ENCODE measurements at places on chromosomes 5 and 9.

DNA sequence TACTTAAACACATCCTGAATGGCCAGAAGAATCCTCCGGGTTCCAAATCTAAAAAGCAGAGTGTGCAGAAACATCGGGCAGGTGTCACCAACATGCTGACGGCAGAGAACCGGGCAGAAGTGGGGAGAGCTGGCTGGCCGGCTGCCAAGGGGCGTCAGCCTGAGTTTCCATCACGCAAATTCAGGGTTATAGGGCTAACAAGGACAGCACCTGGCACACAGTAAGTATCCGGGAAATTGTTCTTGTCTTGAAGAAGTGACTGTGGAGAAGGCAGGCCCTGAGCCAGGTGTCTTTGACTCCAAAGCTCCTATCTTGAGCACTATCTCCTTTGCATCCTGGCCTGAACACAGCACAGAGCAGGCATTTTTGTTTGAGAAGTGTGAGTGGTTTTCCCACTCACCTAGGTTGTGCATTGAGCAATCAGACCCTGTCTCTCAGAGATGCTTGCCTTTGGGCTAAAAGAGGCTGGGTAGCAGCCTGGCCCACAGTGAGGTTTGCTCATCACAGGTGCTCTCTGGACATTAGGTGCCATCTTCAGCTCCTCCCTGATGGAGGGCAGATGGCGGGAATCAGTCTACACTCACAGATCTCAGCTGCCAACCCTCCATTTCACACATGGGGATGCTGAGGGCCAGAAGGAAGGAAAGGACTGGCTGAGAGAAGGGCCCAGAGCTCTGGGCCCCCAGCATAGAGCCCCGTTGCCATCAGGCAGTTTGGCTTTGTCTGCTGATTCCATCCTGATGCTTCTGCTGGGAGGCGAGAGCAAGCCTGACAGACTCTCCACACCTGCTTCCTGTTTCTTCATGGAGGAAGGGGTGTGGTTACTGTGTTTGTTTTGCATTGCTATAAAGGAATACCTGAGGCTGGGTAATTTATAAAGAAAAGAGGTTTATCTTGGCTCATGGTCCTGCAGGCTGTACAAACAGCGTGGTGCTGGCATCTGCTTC lies 52.8 kb downstream of the WHRN start:
- no peak for DNase-seq

GRCh38 chr9:109401990-109402318 lies 81.1 kb upstream of the EPB41L4B start:
- no peak for DNase-seq

DNA sequence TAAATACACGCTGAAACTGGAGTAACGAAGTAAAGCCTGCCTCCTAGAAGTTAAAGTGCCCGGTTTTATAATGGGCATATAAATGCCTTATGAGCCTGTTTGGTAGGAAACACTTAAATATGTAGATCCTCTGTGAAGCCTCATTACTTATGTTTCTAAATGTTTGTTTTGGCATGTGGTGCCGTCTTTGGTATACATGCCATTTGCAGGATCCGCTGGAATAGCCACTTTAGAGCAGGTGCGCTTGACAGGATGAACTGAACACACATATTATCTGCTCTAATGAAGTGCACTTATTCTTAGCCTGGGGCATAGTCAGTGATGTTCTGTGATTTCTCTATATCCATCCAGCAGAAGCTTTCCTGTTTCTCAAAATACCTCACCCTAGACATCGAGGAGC lies 778.1 kb upstream of the WWC1 start:
- DNase-seq, result no peak

DNA sequence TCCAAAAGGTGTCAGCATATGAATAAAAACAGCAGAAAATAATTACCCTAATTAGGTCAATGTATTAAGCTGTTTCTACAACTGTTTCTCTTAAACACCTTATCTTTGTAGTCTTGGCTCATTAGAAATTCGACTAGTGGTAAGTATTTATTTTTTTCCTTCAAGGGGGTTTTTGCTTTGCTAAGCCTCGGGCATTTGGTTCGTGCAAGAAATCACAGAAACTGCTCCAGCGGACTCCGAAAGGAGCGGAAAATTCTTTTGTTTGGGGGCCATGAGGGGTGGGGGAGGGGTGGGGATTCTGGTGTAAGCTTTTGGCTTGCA lies 757 bp downstream of the ZBED3 start:
- DNase-seq, result no peak

DNA sequence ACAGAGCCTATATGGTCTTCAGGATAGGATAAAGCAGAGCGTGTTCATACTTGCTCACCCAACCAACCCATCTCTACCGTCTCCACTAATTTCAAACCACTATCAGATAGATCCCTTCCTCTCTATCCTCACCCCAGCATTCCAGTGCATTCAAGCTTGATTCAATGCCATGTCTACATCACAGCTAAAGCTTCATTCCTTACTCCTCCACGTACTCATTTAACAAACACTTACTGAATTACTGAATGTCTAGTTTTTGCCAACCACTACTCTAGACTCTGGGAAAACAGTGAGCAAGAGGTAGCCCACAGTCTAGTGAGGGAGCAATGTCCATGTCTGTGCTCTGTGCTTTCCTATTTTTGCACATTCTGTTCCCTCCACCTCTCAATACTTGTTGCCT lies 163.5 kb upstream of the MSX2 start:
- DNase-seq, result no peak

DNA sequence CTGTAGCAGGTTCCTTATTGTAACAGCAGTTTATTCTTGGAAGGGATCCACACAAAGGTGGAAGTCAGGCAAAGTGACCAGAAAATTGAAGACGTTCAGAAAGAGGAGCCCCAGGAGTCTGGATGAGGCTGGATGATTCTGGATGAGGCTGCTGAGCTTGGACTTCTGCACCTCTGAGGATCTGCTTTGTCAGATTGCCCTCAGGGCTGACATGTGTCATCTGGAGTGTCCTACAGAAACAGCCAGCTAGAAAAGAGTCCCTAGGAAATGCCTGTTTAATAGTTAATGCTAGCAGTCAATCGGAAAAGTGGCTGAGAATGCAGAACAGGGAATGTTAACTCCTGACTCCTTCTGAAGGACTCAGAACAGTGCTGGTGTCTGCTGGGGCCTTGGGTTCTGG lies 236.4 kb downstream of the LRRC70 start:
- no peak for DNase-seq

DNA sequence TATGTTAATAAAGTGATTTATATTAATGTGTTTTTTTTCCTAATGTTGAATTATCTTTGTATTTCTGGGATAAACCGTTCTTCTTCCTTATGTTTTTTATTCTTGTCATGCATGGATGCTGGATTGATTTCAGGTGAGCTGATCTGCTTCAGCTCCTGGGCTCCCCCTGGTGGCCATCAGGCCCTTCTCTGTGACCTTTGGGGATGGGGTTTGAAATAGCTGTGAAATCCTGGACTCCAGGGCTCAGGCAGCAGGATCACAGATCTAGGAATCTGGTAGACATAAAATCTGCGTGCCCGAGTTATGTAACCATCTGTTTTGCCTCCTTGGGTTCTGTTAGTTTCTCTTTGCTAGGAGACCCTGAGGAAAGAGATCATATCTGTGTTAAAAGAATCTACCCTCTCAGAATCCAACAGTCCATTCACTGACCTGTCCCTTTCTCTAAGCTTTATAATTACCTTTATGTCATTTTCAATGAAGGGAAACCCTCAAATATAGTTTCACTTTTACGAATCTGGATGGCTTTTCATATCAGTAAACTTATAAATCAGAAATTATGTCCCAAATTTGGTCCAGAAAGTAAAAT lies 12.2 kb upstream of the OR13J1 start:
- peak; percentile 61 for DNase-seq

- DNase-seq, result no peak
Observed at GRCh38 chr5:143649937-143650621, 161.9 kb upstream of the HMHB1 start.

- DNase-seq, result no peak
Observed at GRCh38 chr9:106916466-106917235, 53.7 kb downstream of the ZNF462 start.

GRCh38 chr5:41527201-41527779 lies 16.9 kb upstream of the PLCXD3 start:
- DNase-seq, result no peak

- no peak for DNase-seq
Observed at GRCh38 chr5:20469792-20470191, 481.8 kb upstream of the CDH18 start.

DNA sequence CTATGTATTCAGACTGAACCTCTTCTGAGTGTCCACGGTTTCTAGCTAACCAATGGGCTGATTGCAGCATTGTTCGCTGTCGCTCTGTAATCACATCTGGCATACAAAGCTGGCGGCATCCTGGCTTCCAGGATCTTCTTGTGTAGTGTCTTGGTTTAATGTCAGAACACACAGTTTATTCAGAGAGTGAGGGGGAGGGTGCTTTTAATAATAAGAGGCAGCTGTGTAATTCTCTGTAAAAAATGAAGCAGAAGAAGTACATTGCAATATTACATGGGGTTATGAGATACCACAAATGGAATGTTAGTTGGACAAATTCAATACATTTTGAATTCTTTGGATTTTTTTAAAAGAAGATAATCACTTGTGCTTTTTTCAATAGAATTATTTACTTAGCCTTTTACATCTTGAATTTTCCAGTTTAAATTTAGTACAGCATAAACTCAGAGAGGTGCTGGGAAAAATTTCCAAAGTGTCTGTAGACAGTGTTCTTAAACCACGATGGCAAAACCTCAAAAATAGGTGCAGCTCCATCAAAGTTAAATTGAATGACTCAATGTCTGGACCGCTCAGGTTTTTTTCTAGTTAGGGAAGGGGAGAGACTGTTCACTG lies 206.0 kb downstream of the PCSK1 start:
- DNase-seq, result peak; percentile 50

GRCh38 chr9:102482776-102483175 lies 512.4 kb upstream of the CYLC2 start:
- no peak for DNase-seq

GRCh38 chr5:82150559-82150958 lies 127.6 kb downstream of the RPS23 start:
- DNase-seq, result no peak

GRCh38 chr5:172345881-172346280 lies 62.3 kb upstream of the UBTD2 start:
- DNase-seq, result no peak

DNA sequence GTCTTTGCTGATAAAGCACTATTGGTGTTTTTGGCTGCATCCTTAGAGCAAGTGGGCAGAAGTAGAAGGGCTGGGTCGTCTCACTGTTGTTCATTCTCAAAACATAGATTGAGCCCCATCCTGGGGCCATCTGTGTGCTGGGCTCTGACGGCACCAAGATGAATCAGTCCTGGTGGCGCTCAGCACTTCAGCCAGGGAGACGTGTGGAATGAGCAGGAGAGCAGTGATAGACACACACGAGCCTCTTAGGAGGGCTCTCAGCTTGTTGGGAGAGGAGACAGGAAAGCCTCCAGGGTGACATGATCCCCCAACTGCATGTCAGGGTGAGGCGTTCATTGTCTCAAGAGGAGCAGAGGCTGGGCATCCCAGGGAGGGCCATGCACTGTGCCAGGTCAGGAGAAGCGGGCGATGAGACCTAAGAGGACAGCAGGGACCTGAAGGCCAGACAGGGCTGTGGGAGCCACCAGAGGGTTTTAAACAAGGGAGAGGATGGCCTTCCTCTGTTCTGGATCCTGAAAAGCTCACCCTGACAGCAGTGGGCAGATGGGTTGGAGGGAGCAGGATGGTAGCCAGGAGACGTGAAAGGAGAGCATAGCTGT lies 115.8 kb downstream of the DAB2IP start:
- DNase-seq, result no peak

GRCh38 chr5:150035139-150035895 lies 34.8 kb downstream of the HMGXB3 start:
- DNase-seq, result no peak

DNA sequence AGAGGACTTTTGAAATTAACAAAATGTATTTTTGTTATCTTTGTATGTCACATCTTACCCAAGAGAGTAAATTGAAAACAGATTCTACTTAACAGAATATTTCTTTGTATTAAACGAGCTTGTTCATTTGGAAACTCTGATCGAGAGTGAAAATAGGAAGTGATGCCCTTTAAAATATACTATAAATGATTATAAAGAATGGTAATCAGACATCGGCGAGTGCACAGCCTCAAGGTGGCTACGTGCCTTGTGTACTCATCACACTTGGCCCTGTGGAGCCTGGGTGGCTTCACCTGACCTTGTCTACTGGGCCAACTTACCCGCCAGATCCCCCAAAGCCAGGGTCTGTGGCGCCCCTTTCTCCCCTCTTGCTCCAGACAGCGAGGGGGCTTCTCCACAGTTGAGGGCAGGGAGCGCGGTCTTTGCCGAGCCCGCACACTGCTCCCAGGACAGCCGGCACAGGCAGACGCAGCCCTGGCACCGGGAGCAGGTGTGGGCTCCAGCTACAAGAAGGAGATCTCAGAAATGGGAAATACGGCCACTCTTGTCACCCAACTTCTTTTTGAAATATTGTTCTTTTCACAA lies 243.2 kb downstream of the CEMIP2 start:
- DNase-seq, result no peak

Data from smooth muscle cell of the brain vasculature (primary cell).